ENCODE measurements at places on chromosomes 4 and X.

GRCh38 chr4:136967069-136967468, 565.2 kb downstream of the PCDH18 start:
- no peak for DNase-seq

DNA sequence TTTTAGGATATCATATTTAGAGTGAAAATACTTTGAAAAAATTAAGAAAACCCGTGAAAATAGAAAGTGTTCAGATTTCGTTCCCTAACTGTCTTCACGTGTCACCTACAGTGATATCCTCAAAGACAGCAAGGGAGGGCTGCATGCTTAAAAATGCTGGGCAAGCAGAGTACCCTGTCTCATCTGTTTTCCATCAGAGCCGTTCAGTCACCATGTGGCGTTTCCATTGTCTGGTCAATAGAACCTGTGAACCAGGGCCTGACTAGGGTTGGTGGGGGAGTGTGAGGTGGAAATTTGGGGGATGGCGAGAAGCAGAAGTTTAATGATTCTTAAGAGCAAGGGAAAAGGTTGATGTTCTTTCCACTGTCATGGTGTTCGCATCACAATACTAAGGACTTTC, 173.9 kb downstream of the BMPR1B start:
- no peak for DNase-seq

DNA sequence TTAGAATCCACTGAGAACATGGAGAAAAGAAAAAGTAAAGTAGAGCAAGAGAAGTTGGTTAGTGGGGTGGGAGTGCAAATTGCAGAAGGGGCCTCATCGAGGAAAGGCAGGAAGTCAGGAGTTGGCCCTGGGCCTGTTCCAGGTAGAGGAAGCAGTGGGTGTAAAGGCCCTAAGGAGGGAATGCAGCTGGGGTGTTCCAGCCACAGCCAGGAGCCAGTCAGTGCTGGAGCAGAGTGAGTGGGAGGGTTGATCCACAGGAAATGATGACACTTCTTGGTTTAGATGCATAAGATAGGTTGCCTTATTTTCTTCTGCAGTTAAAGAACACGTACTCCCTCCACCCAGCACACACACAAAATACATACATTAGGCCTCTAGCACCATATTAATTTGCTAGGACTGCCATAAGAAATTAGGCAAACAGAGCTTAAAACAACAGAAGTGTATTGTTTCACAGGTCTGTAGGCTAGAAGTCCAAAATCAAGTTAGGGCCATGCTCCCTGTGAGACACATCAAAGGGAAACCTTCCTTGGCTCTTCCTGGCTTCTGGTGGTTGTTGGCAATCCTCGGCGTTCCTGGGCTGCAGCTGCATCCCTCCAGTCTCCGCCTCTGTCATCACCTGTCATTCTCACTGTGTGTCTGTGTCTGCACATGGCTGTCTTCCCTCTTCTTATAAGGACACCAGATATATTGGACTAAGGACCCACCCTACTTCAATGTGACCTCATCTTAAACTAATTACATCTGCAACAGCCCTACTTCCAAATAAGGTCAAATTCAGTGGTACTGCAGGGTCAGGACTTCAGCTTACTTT, 205.9 kb downstream of the AASDH start:
- DNase-seq, result no peak

DNA sequence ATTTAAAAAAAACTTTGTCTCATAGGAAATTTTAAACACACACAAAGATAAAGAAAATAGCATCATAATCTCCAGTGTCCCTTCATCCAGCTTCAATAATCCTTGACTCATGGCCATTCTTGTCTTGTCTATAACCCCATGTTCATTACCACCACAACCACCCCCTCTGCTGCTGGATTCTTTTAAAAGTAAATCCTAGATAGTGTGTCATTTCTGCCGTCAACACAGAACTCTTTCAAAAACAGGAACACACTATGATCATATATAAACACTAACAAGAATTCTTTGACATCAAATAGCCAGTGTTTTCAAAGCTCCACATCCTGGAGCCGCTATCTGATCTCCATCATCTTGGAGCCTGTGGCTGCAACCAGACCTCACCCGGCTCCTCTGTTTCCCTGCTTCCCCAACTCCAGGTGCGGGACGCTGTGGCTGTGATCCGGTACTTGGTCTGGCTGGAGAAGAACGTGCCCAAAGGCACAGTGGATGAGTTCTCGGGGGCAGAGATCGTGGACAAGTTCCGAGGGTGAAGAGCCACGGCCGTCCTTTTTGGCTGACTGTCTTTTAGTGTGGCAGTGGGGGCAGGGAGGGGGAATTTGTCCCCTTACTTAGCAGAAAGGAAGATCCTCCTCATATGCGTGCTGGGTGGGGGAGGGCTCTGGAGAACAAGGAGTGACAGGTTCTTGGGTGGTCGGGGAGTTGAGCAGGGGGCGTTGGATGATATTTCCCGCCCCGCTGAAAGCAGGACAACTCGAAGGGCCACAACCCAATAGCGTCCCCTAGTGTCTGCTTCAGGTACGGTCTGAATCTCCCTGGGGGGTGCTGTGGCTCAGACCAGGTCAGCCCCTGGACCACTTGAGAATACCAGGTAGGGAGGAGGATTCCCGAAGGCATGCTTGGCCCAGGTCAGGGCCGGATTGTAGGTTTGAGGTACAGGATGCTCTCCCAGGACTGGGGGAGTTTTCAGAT, 15.6 kb downstream of the XPNPEP2 start:
- DNase-seq, result no peak

DNA sequence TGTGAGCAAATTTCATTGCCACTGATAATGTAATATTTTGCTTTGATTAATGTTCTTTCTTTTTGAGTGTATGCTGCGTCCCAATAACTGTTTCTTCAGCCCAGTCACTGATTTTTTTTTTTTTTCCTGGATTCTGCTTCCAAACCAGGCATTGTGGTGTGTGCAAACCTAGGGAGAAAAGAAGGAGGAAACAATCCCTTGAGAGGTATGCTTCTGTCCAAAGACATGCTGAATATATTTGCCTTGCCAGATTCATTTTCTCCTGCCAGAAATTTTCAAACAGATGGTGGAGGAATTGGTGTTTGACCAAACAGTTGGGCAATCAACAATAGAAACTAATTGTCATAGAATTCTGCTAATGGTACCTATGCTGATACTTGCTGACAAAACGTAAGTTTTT, 753.6 kb downstream of the RPA4 start:
- DNase-seq, result no peak

DNA sequence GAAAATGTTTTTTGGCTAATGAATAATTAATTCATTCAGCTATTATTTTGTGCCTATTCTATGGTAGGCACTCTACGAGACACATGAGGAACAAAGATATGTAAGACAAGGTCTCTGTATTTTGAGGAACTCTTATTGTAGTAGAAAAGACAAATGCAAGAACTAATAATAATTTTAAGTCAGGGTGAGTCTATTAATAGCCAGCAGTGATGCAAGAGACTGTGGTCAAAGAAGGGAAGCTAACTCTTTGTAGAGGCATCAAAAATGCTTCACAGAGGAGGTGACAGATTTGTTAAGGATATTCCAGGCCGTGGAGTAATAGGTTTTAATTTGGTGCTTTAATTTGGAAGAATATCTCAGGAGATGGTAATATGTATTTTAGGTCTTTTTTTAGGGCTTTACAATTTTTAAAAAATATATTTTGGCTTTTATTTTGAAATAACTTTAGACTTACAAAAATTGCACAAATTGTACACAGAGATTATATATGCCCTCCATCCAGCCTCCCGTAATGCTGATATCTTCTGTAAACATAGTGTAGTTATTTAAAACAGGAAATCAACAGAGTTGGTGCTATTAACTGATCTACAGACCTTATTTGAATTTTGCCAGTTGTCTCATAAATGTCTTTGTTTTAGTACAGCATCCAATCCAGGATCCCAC, 48.1 kb downstream of the DCLK2 start:
- DNase-seq, result no peak

GRCh38 chr4:7917669-7918068, 22.0 kb downstream of the AFAP1 start:
- no peak for DNase-seq
